ENCODE measurements at places on chromosomes 4 and X.

- no peak for DNase-seq
Measured at GRCh38 chr4:28247805-28248204, 1387.2 kb downstream of the STIM2 start.

DNA sequence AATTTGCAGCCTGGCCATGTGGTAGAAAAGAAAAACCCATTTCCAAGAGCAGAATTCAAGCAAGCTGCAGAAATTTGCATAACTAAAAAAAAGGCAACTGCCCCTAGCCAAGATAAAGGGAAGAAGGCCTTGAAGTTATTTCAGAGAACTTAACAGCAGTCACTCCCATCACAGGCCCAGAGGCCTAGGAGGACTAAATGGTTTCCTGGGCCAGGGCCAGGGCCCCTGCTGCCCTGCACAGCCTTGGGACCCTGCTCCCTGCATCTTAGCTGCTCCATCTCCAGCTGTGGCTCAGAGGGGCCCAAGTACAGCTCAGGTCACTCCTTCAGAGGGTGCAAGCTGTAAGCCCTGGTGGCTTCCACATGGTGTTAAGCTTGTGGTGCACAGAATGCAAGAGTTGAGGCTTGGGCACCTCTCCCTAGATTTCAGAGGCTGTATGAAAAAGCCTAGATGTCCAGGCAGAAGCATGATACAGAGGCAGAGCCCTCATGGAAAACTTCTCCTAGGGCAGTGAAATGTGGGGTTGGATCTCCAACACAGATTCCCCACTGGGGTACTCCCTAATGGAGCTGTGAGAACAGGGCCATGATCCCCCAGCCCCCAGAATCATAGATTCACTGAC, 6.7 kb upstream of the MID2 start:
- no peak for DNase-seq

DNA sequence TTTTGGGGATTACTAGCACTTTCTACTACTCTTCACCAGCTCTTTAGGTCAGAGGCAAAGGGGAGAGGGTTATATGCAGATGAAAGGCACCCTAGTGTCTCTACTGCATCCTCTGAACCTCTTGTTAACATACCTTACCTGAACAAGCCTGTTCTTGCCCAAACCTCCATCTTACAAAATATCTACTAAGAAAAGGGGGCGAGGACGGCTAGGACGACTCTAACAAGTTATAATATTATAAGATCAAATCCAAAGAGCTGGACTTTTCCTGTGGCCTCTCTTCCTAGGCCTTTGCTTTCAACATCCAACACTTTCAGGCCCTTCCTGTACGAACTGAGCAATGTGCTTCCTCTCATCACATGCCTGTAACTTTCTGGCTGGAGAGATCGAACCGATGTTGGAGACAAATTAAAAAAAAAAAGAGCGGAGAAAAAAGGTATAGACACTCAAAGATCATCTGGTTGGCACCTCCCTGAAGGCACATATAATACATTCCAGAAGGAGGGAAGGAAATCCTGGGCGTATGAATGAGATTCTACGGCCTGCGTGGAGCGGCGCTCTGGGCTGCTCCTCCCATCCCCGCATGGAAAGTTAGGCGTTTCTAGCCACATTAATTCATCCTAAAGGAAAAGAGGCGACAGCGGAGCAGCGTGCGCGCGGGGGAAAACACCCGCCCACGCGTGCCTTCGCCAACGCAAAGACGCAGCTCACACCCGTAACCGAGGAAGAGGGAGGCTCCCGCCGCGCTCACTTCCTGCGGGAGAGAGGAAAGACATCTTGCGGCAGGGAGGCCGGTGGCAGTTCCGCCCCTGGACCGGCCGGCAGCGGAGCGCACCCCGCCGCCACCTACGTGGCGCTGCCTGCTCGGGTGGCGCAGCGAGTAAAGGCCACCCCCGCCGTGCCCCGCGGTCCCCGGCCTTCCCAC, 808 bp downstream of the PRDM5 start:
- peak; percentile 27 for DNase-seq

DNA sequence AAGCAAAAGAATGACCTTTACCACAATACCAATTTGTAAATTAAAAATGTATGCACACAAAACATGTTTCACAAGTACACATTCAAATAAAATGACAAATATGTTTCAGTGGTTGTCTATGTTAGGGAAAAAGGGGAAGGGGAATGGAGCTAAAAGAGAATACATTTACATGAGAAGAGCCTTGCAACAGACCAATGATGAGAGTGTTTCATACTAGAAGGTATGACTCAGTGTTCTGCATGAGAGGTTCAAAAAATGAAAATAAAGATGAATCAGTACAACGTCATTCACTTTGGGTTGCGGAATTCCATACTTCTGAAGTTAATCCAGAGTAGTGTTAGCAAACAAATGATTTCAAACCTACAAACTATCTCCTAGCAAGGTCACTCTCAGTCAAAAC, 51.7 kb downstream of the RPGR start:
- no peak for DNase-seq

GRCh38 chr4:14446904-14447303, 555.4 kb upstream of the CPEB2 start:
- no peak for DNase-seq

DNA sequence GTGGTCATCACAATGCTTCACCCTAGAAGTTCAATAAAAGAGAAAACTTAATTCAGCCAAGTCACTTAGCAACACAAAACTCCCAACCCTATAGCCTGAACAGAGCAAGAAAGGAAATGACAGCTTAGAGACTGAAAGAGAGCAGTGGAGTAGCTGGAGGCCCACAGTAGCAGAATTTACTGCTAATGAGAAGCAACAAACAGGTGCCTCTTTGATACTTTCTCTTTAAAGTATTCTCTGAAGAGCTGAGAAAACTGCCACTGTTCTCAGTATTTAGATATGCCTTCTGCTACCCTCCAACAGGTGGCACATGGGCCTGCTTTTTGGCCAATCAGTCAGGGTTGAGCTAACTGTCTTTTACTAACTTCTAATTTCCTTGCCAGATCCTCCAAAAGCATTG, 240.0 kb downstream of the GPC3 start:
- DNase-seq: no peak

Data from stimulated activated CD4-positive, alpha-beta T cell treated with anti-CD3 and anti-CD28 coated beads, Interleukin-1b, Interleukin-23, amount 100 ng/mL, for 48 hours (primary cell).